RKO (cell line): ENCODE measurements at places on chromosomes 2 and 18.
A peak's percentile ranks its signal among the peaks of the same experiment; 100 is the strongest.

DNA sequence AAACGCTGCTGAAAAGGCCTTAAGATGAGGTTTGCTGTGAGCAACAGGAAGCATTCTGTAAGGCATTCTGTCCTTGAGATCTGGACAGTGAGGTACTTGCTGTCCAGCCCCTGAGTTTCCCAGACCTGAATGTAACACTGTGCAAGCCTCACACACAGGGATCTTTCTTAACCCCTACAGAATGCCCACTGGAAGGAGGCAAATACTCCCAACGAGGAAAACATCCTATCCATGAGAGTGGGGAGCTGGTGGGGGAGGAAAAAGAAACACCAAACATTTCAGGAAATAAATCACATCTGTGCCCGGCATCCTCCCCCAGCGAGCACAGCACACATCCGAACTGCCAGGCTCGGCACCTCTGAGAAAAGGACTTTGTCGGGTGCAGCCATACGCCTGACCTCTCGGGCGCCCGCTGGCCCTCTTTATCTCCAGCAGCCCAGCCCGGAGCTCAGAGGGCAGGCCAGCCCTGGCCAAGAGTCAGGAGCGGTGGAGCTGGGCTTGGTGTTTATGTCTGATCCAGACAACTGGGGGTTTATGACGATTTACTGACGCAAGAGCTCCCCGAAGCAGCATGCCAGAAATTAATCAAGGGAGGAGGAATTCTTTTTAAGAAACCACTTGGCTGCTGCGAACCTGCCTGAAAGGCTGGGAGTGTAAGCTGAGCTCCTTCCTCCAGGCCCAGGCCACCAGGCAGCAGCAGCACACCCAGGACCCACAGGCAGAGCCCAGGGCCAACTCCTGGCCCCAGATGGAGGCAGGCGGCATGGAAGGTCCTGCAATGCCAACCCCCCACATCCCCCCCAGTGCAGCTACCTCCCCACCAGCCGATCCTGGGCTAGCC, 72.2 kb downstream of the HDAC4 start:
- no peak for DNase-seq

GRCh38 chr2:229130522-229130921, 140.6 kb downstream of the PID1 start:
- no peak for DNase-seq

DNA sequence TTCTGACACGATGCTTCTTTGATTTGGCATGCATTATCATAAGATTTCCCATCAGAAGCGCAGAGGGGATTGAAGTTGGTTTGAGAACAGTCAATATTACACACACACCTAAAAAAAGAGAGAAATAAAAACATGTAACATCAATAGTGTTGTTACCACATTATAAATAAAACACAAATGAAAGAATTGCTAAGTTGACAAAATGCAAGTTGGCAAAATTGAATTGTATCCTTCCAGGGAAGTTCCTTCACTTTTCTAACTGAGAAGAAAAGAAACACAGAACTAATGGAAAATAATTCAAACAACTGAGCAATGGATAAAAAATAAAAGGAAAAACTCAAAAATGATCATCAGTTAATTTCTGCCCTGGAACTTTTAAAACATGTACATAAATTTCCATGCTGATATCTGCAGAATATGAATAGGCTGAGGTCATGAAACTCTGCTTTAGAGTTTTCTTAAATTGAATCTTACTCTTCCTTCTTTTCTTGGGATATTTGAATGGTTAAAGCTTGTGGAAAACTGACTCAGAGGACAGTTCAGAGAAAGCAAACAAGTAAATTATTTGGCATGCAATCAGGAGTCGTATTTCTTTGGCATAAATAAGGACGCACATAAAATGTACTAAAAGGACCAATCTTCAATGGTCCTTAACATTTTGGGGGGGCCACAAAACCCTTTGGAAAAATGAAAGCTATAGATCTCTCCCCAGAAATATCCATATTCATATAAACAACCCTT, 152.4 kb upstream of the CAVIN2 start:
- no peak for DNase-seq

GRCh38 chr2:205288686-205289085, 393.6 kb upstream of the NRP2 start:
- DNase-seq: no peak

- DNase-seq: no peak
These were observed 86.5 kb downstream of the TANC1 start for GRCh38 chr2:159054985-159055384.

- no peak for DNase-seq
These were observed 64.0 kb downstream of the TNFRSF11A start for GRCh38 chr18:62388855-62389760.

GRCh38 chr2:230987137-230988020, 8.5 kb upstream of the SPATA3 start:
- DNase-seq: peak; percentile 86

- DNase-seq: no peak
These were observed 38.9 kb downstream of the KLF7 start for GRCh38 chr2:207126724-207127308.

- no peak for DNase-seq
These were observed 135.0 kb downstream of the HDAC4 start for GRCh38 chr2:239265681-239266433.

DNA sequence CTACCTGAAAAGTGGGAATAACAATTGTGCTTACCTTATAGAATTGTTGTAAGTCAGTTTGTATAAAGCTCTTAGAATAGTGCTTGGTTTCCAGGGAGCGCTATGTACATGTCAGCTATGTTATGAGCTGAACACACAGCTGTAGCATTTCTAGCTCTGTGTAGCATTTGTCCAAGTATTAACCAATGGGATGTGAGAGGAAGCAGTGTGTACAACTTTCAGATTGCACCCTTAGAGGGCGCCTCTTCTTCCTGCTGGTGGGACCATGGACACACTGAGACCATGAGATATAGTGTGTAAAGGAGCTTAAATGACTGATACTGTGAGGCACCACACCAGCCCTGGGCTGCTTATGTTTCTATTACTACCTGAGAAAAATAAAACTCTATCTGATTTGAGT, 380.2 kb downstream of the LNPK start:
- DNase-seq: no peak

DNA sequence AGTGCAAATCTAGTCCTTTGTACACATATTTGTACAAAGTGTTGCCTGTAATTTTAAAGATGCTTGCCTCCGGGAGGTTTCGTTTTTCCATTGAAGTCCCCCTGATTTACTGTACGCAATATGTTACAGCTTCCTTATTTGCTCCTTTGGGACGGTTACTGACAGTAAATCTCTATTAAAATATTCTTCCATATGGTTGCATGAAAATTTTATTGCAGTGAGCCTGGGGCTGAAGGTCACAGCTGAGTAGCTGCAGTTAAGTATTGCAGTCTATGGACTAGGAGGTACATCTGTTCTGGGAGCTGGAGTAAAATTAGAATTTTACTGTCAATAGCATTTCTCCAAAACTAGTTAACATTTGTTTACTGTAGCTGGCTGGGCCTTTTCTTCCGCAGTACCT, 119.2 kb downstream of the ETAA1 start:
- DNase-seq: no peak

DNA sequence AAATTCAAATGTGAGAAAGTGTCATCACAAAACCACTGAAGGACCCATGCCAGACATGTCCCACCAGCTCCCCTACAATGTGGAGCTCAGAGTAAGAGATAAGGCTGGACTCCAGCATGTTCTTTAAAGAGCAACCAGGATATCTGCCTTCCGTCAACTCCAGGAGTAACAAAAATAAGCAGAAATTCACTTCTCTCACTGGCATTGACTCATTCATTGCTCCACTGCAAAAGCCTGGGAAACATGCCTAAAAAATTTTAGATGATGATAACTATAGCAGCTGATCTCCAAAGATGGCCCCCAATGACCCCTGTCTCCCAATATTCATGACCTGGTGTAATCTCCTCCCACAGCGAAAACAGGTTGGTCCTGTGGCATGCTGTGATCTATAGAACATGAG, 314.5 kb downstream of the NCKAP5 start:
- DNase-seq: no peak

DNA sequence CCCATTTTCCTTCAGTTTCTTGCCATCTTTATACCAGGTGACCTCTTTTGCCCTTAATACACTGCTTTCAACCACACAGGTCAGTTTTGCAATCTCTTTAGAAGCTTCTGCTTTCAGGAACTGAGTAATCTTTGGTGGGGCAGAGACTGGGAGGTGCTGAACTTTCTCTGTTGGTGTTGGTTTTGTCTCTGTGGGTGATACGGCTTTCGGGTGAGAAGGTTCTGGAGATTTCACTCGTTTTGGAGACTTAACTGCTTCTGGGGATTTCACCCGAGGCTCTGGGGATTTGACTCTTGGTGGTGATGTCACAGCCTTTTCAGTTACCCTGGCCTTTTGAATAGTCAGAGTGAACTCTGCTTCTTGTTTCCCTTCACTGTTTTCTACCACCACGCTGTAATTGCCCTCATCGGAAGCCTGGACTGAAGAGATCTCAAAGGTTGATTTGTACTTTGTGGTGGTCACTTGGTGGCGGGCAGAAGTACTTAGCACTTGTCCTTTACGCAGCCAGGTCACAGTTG, 50.4 kb downstream of the PLEKHA3 start:
- DNase-seq: no peak

GRCh38 chr2:110126906-110127305, 11.3 kb upstream of the MALL start:
- DNase-seq: no peak

DNA sequence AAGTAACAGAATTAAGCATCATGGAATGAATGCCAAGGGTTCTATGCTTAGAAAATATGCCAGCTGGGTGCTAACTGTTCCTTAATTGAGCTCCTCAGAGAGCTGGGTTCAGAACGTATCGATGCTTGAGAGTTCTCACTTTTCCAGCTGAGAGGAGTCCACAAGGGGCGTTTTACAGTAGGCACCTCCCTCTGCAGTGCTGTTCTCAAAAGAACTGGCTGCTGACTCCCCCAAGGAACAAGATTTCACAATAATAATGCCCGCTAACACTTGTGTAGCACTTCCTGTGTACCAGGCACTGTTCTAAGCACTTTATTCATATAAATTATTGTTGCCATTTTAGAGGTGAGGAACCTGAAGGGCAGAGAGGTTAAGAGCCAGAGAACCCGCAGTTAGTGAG, 18.1 kb upstream of the TMEM237 start:
- no peak for DNase-seq

GRCh38 chr2:29714333-29714732, 207.1 kb downstream of the ALK start:
- DNase-seq: no peak

DNA sequence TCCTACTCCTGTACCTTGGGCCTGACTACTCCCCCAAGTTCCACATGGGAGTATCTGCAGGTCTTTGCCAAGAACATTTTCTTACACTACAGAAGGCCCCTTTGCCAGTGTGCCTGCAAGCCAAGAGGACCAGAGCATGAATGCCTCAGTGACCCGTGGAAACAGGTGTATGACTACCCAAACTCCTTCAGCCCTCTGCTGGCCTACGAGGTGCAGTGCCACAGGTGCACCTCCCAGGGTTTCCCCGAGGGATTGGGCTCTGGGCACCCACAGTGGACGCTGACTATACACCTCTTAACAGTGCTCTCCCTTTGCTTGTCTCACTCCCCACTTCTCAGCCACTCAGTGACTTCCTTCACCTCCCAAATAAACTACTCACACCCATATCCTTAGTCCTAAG, 91.4 kb downstream of the COL6A3 start:
- DNase-seq: no peak

- no peak for DNase-seq
These were observed 354.8 kb upstream of the MEIS1 start for GRCh38 chr2:66080127-66080526.

DNA sequence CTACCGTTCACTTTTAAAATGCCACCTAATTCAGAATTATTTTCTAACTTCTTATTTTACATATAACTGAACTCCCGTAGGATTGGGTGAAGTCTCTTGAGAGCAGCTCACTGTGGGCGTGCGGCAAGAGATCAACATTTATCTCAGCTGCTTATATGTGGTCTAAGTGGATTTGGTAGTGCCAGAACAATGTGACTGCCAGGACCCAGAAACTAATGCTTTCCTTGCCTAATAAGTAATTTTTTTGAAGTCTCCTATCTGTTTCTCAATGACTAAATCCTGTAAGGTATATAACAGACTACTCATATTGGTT, 11.2 kb upstream of the NFE2L2 start:
- DNase-seq: no peak

- DNase-seq: peak; percentile 32
These were observed 28.6 kb downstream of the ASXL3 start for GRCh38 chr18:33606621-33607020.

- no peak for DNase-seq
These were observed 354.1 kb downstream of the DLGAP1 start for GRCh38 chr18:4101009-4101408.

DNA sequence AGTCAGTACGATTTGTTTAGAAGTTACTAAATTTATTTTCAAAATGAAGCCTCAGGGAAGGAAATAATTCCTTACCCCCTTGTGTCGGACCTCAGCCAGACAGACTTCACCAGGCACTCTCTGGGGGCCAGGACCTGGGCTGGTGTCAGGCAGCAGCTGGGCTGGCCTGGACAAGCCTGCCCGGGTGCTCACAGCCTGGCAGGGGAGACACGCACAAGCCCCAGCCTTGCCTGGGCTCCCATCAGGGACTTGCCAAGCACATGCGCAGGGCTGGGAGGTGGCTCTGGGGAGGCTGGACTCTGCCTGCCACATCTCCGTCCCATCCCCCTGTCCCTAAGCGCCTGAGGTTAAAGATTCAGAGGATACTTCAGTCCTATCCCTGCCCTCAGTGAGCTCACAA, 56.8 kb upstream of the HS6ST1 start:
- DNase-seq: no peak

- DNase-seq: no peak
These were observed 16.0 kb downstream of the BCL2 start for GRCh38 chr18:63303547-63303946.

GRCh38 chr18:59718108-59718463, 20.9 kb upstream of the CCBE1 start:
- DNase-seq: peak; percentile 37

- DNase-seq: no peak
These were observed 10.6 kb downstream of the PDE1A start for GRCh38 chr2:182416191-182416590.

GRCh38 chr2:16911746-16912145, 246.1 kb upstream of the CYRIA start:
- DNase-seq: no peak

GRCh38 chr18:28581521-28582071, 404.7 kb upstream of the CDH2 start:
- DNase-seq: no peak

DNA sequence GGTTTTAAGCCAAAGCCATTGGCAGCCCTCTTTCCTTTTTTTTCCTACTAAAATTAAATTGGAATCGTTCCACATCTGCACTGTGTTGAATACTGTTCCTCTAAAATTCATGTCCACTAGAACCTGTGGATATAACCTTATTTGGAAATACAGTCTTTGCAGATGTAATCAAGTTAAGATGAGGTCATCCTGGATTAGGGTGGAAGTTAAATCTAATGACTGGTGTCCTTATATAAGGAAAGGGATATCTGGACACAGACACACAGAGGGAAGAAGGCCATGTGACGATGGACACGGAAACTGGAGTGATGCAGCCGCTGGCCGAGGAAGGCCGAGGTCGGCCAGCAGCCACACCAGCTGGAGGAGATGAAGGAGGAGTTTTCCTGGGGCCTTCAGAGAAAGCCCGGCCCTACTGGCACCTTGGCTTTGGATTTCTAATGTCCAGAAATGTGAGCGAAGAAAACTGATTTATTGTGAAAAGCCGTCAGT, 49.4 kb downstream of the LONRF2 start:
- DNase-seq: no peak

GRCh38 chr2:857081-857480, 93.6 kb upstream of the SNTG2 start:
- DNase-seq: no peak
